Bronchial epithelial cell (primary cell): ENCODE measurements at places on chromosomes 3 and 15.

GRCh38 chr15:41949401-41950126, 22.8 kb downstream of the EHD4 start:
- no peak for DNase-seq

DNA sequence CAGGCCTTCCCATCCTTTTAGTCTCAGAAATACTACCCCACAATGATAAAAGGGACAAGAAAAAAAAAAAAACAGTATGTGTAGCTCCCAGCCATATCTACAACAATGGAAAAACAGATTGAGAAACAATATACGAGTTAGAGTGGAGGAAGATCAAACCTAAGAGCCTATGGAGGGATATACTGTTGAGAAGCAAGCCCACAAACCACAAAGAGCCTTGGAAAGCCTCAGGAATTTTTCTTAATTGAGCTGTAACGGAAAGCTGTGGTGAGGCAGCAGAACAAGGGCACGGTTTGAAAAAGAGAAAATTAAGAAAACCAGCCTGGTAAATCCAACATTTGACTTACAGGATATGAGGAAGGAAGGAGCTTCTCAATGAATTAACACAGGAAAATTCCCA, 21.4 kb downstream of the KPNA1 start:
- no peak for DNase-seq

- peak; percentile 47 for DNase-seq
These were observed 46.6 kb downstream of the HHLA2 start for GRCh38 chr3:108342837-108343486.

- no peak for DNase-seq
These were observed 11.7 kb downstream of the GLYCTK start for GRCh38 chr3:52299247-52299878.

DNA sequence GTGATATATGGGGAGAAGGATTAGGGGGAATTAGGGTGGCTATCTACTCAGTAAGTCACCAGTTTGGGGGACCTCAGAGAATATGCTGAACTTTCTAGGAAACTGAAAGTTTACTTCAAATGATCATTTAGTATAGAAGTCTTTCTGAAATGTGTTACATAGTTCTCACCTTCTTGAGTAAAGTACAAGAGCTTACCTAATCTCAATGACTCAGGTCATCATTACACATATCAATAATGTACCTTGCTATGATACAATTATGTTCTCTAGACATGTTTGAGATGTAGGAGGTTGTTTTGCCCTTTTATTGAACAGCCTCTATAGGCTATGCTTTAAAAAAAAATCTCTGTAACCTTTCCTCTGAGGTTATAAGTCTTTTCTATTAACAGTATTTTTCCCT, 50.7 kb downstream of the TMEM41A start:
- DNase-seq = peak; percentile 52

DNA sequence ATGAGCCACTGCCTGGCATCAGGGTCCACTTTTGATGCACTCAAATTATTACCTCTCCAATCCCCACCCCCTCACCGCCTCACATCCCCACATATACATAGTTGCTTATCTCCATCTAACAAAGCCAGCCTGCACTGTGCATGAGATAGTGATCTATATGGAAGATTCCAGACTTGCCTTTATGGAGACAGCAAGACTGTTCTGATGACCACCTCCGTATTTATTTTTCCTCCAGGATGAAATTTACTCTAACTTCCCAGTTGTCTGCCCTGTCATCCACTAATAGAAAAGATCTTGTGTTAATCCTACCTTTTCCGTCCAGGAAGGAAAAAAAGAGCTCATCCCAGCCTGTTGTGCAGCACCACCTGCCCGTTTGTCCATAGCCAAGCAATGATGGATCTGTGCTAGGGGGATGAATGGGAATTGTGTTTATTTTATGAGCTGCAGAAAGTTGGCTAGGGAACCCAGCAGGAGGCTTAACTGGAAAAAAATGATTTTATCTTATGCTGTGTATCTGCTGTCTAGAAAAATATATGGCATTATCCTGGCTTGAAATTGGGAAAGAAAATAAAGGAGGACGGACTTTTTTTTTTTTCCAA, 114.5 kb downstream of the CD47 start:
- DNase-seq = no peak

- DNase-seq = no peak
These were observed 329.2 kb downstream of the ARRDC4 start for GRCh38 chr15:98289747-98290146.

DNA sequence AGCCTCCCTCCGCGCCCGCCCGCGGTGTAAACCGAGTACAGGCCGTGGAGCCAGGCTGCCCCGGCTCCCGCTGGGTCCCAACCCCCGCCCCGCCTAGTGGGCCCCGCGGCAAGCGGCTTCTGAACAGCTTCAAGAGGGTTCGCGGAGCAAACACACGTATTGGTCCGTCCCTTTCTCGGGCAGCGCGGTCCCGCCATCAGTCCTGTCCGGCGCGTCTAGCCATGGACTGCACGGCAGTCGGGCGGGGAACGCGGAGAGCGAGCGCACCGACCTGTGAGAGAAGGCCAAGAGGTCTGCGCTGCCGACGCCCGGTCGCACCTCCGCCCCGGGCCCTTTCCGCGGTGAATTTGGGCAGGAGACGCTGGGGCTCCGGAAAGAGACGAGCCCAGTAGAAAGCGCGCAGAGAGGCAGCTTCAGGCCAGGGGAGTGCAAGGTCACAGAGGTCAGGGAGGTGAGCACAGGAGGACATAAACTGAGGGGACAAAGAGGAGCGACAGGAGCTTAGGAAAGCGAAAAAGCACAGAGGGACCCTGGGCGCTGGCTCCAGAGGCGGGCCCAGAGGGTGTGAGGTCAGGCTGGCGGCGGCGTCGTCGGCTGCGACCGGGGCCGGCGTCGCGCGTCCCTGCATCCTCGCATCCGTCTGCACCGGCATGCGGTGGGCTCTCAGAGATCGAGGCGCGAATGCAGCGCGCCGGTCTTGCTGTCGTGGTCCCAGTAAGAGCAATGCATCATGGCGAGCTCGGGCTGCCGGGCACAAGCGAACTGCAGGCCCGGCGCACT, 1.8 kb downstream of the FOXL2 start:
- no peak for DNase-seq

DNA sequence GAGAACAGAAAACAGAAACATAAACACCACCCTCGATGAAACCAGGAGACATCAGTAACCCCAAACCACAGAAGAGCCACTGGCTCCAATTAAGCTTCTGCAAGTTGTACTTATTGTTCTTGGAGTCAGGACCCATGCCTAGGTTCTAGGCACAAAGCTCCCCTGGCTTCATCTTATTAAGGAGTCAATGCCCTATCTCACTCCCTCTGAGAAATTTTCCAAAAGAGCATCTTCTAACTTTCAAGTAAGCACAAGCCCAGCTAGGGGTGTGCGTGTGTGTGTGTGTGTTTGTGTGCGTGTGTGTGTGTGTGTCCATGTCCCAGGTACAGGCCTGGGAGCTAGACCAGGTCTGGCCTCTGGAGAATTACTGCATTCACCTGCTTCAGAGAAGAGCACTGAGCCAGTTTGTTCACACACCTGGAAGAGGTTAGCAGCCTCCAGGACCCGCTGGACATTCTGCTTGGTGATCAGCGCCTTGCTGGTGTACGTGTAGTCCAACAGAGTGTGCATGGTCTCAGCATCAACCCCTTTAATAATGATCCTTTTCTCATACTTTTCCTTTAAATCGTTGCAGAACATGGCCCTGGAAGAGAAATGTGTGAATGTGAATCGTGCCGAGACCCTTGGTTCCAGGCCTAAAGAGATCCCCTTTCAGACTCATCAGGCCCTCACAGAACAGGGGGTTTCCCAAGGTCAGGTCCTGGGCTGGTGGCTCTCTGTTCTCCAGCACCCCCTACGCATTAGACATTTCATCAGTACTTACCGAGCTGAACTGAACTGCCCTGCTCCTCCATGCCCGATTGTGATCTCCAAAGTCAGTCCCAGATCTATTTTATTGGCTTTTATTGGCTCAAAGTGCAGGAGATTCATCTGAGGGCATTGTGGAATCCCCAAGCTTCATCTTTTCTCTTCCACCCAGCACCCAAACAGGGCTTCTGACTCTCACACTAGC, 27.8 kb downstream of the KLHL6 start:
- no peak for DNase-seq

- DNase-seq = peak; percentile 1
These were observed 365.7 kb downstream of the GABRG3 start for GRCh38 chr15:27336676-27337075.

- peak; percentile 58 for DNase-seq
These were observed 11.4 kb downstream of the NEK10 start for GRCh38 chr3:27357665-27358258.

- no peak for DNase-seq
These were observed 31.7 kb upstream of the UTS2B start for GRCh38 chr3:191362037-191362436.

DNA sequence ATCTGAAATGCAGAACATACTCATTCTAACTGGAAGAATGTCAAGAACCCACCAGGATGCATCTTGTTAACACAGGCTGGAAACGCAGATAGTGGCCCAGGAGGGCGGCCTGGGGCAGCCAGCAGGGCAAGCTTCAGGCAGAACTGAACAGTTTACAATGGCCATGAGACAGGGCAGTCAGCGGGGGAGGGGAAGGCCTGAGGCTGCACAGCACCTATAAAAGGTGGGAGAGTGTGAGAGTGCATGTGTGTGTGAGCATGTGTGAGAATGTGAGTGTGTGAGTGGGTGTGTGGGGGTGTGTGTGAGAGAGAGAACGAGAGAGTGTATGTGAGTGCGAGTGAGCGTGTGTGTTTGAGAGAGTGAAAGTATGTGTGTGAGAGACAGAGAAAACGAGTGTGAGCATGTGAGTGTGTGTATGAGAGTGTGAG, 26.8 kb upstream of the SLCO2A1 start:
- no peak for DNase-seq

DNA sequence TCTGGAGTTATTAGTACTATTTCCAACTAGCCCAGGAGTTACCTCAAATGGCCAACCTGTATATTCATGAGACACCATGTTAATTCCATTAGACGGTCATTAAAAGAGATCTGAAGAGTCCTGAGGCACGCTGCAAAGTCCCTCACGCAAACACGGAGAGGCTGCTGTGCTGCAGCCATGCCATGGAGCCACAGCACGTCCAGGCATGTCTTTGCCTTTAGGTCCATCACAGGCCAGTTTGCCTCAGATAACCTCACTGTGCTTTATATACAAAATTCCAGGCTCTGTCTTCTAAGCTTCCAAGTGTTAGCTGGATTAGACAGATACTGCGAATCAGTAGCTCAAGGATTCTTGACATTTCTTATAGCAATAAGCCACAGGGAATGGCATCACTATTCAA, 9.8 kb upstream of the PLAAT1 start:
- peak; percentile 54 for DNase-seq

GRCh38 chr15:63442080-63442479, 60.4 kb upstream of the CA12 start:
- DNase-seq = no peak

GRCh38 chr3:12656193-12656592, 7.7 kb downstream of the RAF1 start:
- no peak for DNase-seq

DNA sequence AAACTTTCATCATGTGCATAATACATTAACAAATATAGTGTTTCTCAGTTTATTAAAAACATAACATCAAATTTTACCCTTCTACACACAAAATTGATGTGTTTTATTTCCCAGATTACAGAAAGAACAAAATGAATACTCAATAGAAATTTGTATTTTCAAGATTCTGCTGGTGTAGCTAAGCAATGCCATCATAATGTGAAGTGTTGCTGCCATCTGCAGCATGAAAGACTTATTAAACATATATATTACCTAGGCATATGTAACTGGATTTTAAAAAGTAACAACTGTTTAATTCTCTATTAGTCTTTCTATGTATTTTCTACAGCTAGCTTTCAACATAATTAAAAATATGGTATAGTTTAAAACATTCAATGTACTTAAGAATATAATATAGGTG, 27.5 kb downstream of the PLSCR5 start:
- DNase-seq = peak; percentile 64

DNA sequence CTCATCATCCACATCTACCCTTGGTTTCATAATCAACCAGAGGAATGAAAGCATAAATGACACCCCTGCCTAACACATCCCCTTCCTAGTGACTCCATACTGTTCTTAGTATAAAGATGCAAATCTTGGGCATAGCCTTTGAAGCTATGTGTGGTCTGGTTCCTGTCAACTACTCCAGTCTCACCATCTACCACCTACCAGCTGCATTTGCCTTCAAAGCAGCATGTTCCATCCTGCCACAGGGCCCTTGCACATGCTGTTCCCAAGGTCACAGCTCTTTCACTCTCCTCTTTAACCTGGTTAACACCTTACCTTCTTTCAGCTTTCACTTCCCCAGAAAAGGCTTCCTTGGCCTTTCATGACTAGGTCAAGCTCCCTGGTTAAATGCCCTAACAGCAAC, 62.3 kb upstream of the ARHGEF3 start:
- DNase-seq = no peak

GRCh38 chr3:69052472-69052898, 352 bp upstream of the TMF1 start:
- DNase-seq = no peak
